MM.1S (cell line): ENCODE measurements at places on chromosomes 5 and 9.

DNA sequence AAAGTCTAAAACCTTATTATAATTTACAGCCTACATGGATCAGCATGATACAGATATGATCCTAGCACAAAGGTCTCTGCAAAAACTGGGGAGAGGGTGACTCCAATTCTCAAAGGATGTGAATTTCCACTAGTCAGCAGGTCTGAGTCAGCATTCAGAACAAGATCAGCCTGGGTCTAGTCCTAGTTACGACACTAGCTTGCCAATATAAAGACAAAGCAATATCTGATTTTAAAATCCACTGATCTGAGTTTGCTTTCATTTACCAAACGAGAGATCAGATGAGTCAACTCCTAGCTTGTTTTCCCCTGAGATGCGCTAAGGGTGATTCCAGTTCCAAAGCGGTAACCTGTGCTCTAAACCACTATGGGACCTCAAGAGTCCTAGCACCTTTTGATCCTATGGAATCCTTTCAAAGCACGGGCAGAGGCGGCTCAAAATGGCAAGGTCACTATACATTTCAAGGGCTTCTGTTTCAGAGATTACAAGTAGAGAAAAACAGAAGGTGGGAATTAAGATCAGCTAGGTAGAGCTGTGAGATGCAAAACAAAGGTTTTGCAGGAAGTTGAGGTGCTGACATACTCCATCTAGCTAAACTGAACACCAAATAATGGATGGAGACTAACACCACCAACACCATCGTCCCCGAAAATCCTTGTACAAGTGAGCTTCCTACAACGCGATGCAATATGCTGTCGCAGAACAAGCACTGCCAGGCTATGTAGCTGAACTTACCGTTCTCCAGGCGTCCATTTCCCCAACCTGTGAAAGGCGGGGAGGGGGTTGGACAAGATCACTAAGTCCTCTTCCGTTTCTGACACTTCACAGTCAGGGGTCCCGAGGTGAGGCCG lies 906 bp downstream of the SLC25A51 start:
- peak; percentile 22 for DNase-seq

DNA sequence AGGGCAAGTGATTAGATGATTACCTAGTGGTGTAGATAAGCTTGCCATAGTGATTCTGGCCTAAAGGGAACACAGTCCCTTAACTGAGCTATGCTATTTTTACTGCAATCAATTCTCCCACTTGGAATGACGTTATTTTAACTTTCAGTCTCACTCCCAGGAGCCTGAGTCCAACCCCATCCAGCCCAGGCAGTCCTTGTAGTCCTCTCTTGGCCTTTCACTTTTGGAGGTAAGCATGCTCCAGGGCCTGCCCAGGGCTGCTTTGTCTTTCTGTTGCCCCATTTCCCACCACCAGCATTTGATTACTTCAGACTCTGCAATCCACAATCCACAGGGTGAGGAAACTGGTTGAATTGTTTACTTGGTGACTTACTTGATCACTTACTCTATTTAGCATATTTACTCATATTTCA lies 233.0 kb downstream of the CD180 start:
- DNase-seq: no peak

- no peak for DNase-seq
These were observed 50.4 kb downstream of the PPIC start for GRCh38 chr5:122985954-122986721.

- no peak for DNase-seq
These were observed 536 bp downstream of the PCDHAC1 start for GRCh38 chr5:140926443-140927227.

DNA sequence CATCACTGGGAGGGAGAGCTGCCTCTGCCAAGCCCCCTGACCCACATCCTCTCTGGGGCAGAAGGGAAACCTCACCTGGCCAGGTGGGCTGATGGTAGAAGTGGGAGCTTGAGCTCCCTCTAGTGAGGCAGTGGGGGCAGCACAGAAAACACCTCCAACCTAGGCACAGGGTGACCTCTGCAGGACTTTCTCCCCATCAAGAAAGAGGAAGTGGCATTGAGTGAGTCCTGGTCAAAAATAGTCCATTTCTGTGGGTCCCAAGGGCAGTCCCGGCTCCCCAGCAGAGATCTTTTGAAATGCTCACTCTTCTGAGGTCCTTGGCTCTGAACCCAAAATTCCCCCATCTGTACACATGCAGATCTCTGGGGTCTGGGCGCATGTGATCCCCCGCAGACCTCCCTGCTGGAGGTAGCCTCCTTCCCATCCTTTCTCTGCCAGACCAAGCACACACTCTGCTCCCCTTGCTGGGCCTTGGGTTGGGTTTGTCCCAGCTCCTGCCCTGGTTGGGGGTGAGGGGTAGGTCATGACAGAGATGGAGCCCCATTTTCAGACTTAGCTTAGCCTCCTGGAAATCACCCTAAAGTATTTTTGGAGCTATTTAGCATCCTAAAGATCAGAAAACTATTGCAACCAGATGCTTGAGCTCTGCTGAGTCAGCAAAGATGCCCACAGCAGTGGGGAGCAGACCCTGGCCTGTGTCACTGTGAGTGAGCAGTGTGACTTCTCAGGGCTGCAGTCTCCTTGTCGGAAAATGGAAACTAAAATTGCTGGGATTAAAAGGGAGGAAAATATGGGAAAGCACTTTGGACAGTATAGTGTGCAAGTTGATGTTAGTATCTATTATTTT lies 41.6 kb upstream of the LCP2 start:
- peak; percentile 81 for DNase-seq
